Activated CD4-positive, alpha-beta T cell treated with anti-CD3 and anti-CD28 coated beads for 1 hour (primary cell): ENCODE measurements at places on chromosomes 2 and 18.

DNA sequence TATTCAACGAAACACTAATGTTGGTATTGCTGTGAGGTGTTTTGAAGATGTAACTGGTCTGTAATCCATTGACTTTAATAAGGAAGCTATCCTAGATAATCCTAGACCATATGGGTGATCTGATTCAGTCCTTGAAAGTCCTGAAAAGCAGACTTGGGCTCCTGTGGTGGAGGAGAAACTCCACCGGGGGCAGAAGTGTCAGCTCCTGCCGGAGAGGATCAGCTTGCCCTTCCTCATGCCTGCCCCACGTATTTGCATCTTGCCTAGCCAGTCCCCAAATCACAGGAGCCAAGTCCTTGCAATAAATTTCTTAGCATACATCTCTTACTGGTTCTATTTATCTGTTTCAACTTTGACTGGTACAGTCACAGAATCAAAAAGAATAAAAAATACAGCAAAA lies 144.2 kb upstream of the DLGAP1 start:
- no peak for DNase-seq

DNA sequence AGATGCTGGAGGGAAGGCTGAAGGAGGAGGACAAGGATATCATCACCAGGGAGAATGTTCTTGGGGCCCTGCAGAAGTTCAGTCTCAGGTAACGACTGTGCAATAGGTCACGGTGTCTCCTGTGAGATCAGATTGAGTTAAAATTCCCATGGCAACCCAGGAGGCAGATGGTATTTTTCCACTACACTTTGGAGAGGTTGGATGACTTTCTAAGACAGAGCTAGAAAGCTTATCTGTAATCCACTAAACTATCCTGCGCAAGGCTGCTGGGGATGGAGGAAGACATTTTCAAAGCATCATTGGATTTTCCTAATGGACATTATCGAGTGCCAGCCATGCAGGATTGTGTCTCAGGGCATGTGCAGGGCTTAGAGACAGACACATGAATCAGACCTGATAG lies 74.6 kb downstream of the ARMC9 start:
- no peak for DNase-seq

- peak; percentile 2 for DNase-seq
These were observed 147.2 kb downstream of the SMAD7 start for GRCh38 chr18:48803518-48803917.

- DNase-seq = no peak
These were observed 187.6 kb upstream of the NRP2 start for GRCh38 chr2:205494537-205495235.

DNA sequence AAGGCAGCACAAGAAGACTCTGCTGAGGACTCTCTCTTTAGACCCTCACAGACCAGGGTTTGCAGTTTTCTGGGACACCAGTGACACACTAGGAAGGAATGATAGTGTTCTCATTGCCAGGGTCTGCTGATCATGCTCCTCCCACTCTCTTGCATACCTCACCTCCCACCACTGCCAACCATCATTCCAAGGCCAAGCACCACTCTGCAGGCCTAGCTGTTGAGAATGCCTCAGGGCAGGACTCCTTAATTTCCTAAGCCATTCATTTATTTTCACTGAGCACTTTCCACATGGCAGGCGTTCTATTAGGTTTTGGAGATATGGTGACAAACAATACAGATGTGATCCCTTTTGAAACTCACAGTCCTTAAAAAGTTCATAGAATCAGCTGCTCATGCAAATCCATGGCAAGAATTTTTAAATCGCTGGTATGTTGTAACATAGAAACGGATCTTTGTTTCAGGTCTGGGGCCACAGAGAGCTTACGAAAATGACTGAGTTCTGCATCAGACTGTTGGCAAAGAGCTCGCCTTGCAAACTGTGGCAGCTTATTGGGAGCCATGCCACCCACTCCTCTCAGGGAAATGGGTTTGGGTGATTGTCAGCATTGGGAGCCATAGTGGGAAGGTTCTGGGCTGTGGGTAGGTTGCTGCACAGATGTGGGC lies 78.5 kb downstream of the XDH start:
- no peak for DNase-seq

- no peak for DNase-seq
These were observed 104.2 kb downstream of the SPTBN1 start for GRCh38 chr2:54560146-54560881.

- DNase-seq = no peak
These were observed 152.7 kb downstream of the WDSUB1 start for GRCh38 chr2:159133797-159134196.

- DNase-seq = no peak
These were observed 203.0 kb upstream of the PXDN start for GRCh38 chr2:1947316-1947715.

DNA sequence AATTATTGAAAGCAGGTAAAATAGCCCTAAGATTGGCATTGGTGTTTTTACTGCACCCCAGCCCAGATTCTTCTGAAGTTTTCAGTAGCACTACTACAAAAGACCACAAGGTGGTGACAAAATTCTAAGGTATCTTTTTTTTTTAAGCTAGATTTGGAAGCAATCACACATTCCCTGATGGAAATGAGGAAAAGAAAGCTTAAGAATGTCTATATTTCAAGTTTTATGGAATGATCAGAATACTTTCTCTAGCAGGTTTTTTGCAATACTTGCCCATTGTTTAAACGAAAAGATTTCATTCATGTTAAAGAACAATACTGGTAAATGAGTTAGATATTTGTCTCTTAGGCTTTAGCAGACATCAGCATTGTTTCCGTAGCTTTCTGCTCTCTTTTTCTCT lies 32.1 kb upstream of the ZNF638 start:
- no peak for DNase-seq

GRCh38 chr2:10260130-10260529 lies 42.6 kb upstream of the HPCAL1 start:
- DNase-seq = no peak

DNA sequence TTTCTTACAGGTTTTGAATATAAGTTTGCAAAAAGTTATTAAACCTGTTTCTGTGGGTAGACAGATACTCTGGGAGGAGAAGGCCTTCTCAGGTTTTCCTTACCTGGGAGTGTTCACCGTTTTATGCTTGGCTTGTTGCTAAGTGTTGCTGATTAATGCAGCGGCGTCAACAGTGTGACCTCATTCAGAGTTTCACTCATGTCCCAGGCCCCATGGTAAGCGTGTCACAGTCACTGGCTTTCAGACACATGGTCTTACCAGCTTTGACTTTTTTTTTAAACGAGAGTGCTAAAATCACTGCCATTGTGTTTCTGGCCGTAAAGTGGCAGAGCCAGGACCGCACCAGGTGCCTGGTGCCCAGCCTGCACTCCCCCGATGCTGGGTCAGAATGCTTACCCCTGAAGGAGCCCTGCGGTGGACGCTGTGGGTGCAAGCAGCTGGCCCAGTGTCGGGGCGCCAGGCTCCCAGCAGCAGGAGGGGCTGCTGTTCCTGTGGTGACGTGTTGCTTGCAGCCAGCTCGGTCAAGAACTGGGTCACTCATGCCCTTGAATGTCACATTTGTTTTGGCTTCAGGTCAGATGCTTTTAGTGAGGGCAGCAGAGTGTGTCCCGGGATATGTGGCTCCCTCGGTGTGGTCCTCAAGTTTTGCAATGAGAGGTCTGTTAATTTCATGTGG lies 3.5 kb downstream of the CAPN10 start:
- DNase-seq = no peak

DNA sequence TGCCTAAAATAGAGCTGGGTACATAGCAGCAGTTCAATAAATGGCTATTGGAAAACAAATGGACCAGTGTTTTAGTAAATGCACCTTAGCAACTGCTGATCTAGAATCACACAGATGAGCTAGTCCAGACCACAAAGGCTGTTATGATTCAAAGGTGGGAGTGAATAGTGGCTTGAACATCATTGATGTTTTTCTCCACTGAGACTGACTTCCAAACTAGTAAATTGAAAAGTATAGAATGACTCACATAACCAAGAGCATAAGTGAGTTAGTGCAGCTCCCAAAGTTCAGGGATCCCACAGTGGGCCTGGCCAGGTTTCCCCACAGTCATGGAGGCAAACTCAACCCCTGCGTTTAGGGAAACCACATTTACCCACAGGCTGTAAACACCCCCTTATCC lies 106.7 kb upstream of the YPEL5 start:
- DNase-seq = no peak

DNA sequence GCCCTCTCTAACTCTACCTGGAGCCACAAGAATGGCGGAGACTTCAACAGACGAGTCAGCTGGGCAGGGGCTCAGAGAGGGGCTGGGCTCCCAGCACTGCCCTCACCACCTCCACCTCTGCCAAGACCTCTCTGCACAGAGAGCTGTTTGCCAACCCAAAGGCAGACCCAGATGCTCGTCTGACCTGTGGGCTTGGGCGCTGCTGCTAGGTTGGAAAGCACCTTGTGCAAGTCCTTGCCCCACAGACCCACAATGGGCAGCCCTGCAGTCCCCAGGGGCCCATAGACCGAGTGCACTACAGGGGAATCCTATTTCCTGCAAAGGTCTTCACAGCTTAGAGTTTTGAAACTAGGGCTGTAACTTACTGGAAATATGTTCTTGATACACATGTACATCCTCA lies 13.3 kb downstream of the ACKR3 start:
- DNase-seq = no peak

- no peak for DNase-seq
These were observed 1.8 kb downstream of the MYO5B start for GRCh38 chr18:50192995-50193795.

- DNase-seq = no peak
These were observed 25.1 kb upstream of the DPYSL5 start for GRCh38 chr2:26822877-26823276.

- no peak for DNase-seq
These were observed 54.2 kb downstream of the G6PC2 start for GRCh38 chr2:168955321-168955720.

DNA sequence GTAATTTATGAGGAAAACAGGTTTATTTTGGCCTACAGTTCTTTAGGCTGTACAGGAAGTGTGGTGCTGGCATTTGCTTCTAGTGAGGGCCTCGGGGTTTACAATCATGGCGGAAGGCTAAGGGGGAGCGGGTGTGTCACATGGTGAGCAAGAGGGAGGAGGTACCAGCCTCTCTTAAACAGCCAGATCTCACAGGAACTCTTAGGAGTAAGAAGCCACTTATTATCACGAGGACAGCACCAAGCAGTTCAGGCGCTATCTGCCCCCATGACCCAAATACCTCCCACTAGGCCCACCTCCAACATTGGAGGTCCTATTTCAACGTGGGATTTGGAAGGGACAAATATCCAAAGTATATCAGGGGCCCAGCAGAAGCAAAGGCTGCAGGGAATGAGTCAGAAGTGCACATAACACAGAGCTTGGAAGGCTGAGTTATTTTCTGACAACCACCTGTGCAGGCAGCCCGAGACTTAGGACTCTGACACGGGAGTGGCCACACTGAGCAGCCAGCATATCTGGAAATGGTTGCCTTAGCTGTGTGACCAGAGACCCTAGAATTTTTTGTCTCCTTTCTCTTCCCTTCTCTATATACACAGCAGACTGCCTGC lies 170.9 kb downstream of the PRPF40A start:
- DNase-seq = no peak

DNA sequence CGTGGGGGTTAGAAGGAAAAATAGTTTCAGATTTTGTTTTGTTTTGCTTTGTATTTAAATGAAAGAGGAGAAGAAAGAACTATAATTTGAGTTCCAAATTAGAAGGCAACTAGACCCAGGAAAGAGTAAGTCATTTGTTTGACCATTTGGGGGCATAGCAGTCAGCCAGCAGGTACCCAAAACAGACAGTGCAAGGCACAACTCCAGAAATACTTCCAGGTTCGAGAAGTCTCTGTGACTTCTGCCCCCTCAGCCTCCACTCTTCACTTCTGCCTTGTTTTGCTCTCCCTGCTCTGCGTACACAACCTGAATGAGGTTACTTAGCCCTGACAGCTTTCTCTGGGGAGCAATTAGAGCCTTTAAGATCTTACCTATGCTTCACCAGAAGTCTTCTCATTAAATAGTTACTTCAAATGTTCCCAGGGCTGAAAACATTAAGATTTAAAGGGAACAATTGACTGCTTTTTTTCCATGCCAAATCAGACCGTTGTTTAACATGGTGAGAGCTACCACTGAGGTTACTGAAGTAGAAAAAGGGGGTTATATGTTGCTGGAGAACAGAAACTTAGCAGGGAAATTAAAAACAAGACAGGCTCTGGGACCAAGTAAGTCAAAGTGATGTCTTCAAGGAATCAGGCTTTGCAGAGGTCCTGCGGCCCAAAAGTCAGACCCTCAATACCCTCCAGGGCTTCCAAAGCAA lies 216.9 kb downstream of the BCL11A start:
- DNase-seq = no peak

- no peak for DNase-seq
These were observed 50.0 kb downstream of the SNORC start for GRCh38 chr2:232920055-232920454.

GRCh38 chr2:47072728-47073191 lies 82.3 kb downstream of the STPG4 start:
- no peak for DNase-seq

DNA sequence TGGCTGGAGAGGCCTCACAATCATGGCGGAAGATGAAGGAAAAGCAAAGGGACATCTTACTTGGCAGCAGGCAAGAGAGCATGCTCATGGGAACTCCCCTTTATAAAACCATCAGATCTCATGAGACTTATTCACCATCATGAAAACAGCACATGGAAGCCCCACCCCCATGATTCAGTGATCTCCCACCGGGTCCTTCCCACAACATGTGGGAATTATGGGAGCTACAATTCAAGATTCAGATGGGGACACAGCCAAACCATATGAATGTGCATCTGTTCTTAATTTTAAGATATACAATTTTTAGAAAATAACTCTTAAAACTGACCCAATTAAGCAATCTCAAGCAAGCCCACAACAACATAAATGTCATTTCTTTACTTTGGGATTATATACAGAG lies 12.6 kb downstream of the C18orf63 start:
- no peak for DNase-seq

- no peak for DNase-seq
These were observed 284.0 kb downstream of the CCDC102B start for GRCh38 chr18:69081846-69082245.

DNA sequence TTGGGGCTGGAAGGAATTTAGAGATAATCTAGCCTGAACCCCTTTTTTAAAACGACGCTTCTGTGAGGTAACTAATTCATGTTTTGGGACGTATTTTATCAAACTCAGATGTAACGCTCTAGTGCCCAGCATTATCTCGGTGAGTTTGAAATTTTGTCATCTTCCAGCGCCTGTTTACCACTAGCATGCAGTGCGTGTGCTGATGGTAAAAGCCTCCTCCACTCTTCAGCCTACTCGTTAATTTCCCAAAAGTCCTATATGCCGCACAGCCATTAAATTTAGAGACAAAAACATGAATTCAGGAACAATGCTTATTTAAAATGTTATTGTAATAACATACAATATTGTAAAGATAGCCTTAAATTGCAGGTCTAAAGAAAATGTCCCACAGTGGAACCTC lies 2.8 kb downstream of the ZCCHC2 start:
- no peak for DNase-seq

GRCh38 chr18:33014060-33014796 lies 241.4 kb upstream of the KLHL14 start:
- DNase-seq = no peak

DNA sequence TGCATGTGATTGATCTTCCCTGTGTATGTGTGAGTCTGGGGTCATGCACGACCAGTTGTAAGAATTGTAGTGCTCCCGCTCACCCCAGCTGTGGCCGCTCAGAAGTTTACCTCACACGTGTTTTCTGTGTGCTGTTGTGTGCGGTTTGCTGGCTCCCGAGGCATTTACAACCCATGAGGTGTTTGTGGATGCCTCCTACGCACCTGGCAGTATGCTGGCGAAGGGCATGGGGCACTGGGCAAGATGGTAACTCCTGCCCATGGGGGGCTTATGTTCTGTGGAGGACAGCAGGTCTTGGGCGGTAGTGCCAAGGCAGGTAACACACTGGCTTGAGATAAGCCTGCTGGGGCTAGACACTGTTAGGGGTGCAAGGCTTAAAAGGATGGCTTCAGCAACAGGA lies 102.6 kb upstream of the HS6ST1 start:
- peak; percentile 2 for DNase-seq
